Endothelial cell of umbilical vein (primary cell): ENCODE measurements at places on chromosomes 2 and 18. TPM values are rescaled to one million over a fixed set of nuclear protein-coding genes. Genes with fewer than 3 reads are reported as not detected.

The ASPRV1 gene
- total RNA-seq: 0.15 and 0.48 TPM in 2 replicates

The DPP4 gene
- 3.0 and 6.2 TPM in 2 replicates for total RNA-seq

The SCN2A gene
- not detected in 2 replicates for total RNA-seq

The ERICH2 gene
- not detected in 2 replicates for total RNA-seq

The LYG2 gene
- not detected in 2 replicates for total RNA-seq

The GALNT5 gene
- total RNA-seq: not detected in 2 replicates

The POTEC gene
- not detected in 2 replicates for total RNA-seq

The C2orf80 gene
- not detected in 2 replicates for total RNA-seq

The NEU4 gene
- not detected in 2 replicates for total RNA-seq

The C2orf74 gene
- total RNA-seq: 3.8 and 4.1 TPM in 2 replicates

The EN1 gene
- not detected in 2 replicates for total RNA-seq

The CYS1 gene
- total RNA-seq: 0.25 TPM in 1 of 2 replicates, not detected in the other

The CD207 gene
- not detected in 2 replicates for total RNA-seq

The ANKRD62 gene
- total RNA-seq: not detected in 2 replicates

The WIPF1 gene
- 42.0 and 44.2 TPM in 2 replicates for total RNA-seq

The METAP1D gene
- total RNA-seq: 8.1 TPM in 2 replicates

The ZNF396 gene
- total RNA-seq: 0.44 and 0.72 TPM in 2 replicates

The CD226 gene
- 0.20 and 0.25 TPM in 2 replicates for total RNA-seq

The MARCHF4 gene
- total RNA-seq: 21.5 and 25.2 TPM in 2 replicates

The SLC9A2 gene
- not detected in 2 replicates for total RNA-seq

The SERPINB11 gene
- total RNA-seq: not detected in 2 replicates

The UPP2 gene
- total RNA-seq: not detected in 2 replicates

The C2orf81 gene
- 0.51 and 0.71 TPM in 2 replicates for total RNA-seq

The IL1RN gene
- total RNA-seq: not detected in 2 replicates
